ENCODE measurements at places on chromosomes 12 and 14. TPM values are rescaled to one million over a fixed set of nuclear protein-coding genes. Genes with fewer than 3 reads are reported as not detected.

Gene SMOC1
- 49.3 TPM for total RNA-seq

Gene ISCU
- total RNA-seq: 93.3 TPM

Gene DACT1
- total RNA-seq: 0.07 TPM

Gene SLC2A14
- 0.28 TPM for total RNA-seq

Gene CNTN1
- 74.6 TPM for total RNA-seq

Gene PTGDR
- not detected for total RNA-seq

Gene JAG2
- total RNA-seq: 27.4 TPM

Gene REP15
- total RNA-seq: 3.4 TPM

Gene PPM1H
- not detected for total RNA-seq

Gene OTOGL
- total RNA-seq: not detected

Gene ASCL1
- not detected for total RNA-seq

Gene IAPP
- not detected for total RNA-seq

Gene SCARB1
- total RNA-seq: 52.1 TPM

Gene CCDC177
- total RNA-seq: not detected

Gene PIP4K2C
- total RNA-seq: 48.4 TPM

Gene PLEKHD1
- not detected for total RNA-seq

Gene IFNG-AS1
- total RNA-seq: not detected

Gene TRHDE
- 0.78 TPM for total RNA-seq

Gene SLC4A8
- 0.95 TPM for total RNA-seq

Gene TTC9
- total RNA-seq: 0.95 TPM

Gene KRT75
- total RNA-seq: 7.5 TPM

Gene ASB2
- total RNA-seq: not detected

Gene KRT74
- total RNA-seq: not detected

Gene MAP3K9
- total RNA-seq: 6.7 TPM

Gene MIPOL1
- total RNA-seq: 9.3 TPM

Gene AMDHD1
- 0.37 TPM for total RNA-seq

Gene PMEL
- 1.3 TPM for total RNA-seq

Gene LACRT
- total RNA-seq: not detected

Gene ST8SIA1
- 0.46 TPM for total RNA-seq

Gene RFLNA
- total RNA-seq: 4.7 TPM

Gene EGLN3
- 0.20 TPM for total RNA-seq

Gene CD69
- total RNA-seq: not detected

Gene HELB
- total RNA-seq: 3.5 TPM

Gene LRRC43
- total RNA-seq: 0.28 TPM

Gene CLEC4D
- not detected for total RNA-seq

Gene TMEM119
- total RNA-seq: not detected

Gene RDH5
- 1.4 TPM for total RNA-seq
